ENCODE measurements at places on chromosomes 7 and 10. TPM values are rescaled to one million over a fixed set of nuclear protein-coding genes. Genes with fewer than 3 reads are reported as not detected.

DNA sequence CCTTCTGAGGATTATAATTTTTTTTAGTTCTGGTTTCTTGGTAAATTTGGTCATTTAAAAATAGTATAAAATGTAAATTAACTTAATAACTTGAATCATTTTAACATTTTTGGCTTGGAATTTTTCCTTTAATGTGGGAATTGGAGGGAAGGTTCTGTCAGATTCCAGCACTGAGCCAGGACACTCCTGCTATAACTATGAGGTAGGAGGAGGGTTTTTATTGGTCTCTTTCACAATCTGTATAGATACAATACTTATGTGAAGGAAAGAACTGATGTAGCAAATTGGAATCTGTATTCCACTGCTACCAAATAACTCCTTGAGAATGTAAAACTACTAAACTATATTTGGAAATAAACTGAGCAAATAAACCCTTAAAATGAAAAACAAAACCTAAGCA lies 3.2 kb downstream of the PRKG1 start:
- DNase-seq = no peak

GRCh38 chr10:105253515-105254212 lies 612.6 kb downstream of the SORCS3 start:
- no peak for DNase-seq

- no peak for DNase-seq
These were observed 37.9 kb upstream of the ANKRD1 start for GRCh38 chr10:90958781-90959180.

DNA sequence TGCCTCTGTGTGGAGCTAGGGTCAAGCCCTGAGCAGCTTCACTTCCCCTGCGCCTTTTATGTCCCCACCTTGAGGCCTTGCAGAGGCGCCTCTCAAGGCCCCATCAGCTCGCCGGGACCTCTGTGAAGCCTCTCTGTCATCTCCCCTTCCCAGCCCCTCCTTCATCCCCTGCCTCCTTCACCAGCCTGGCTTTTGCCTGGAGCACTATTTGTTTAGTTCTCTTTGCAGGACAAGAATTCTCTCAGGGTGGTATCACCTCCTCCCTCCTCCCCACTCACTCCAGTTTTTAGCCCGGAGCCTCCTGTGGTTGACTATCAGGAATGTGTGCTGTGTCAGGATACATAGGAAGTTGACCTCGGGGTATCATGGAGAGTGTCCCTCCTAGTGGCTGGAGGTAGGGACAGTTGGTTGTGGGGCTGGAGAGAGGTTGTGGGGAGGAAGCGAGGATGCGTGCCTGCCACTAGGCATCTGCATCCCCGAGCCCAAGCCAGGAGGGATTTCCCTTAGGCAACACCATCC lies 89.8 kb upstream of the ANLN start:
- no peak for DNase-seq

GRCh38 chr10:123996302-123996701 lies 97.1 kb downstream of the CHST15 start:
- no peak for DNase-seq

- DNase-seq = no peak
These were observed 65.3 kb downstream of the TET1 start for GRCh38 chr10:68625316-68625921.

- no peak for DNase-seq
These were observed 399.9 kb upstream of the IGFBP3 start for GRCh38 chr7:46320956-46321355.

GRCh38 chr7:5334671-5335070 lies 51.9 kb downstream of the SLC29A4 start:
- no peak for DNase-seq

- DNase-seq = no peak
These were observed 101.7 kb downstream of the PLXDC2 start for GRCh38 chr10:19917751-19918478.

- no peak for DNase-seq
These were observed 760 bp downstream of the THNSL1 start for GRCh38 chr10:25017154-25017590.

- no peak for DNase-seq
These were observed 1260.9 kb upstream of the SORCS1 start for GRCh38 chr10:108425283-108425964.

DNA sequence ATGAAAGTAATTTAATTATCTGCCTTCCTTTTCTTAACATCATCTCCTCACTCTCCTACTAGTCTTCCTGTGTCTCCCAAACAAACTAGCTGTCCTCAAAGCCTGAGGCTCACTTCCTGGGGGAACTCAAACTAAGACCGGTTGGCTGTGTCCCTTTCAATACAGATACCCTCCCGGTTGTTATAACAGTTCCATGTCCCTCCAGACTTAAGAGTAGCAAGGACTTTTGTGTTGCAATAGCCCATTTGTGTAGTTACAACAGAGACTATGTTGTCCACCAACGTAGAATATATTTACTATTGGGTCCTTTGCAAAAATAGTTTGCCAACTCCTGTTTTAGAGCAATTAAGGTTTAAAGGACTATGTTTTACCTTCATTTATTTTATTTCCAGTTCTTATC lies 8.6 kb upstream of the TARP start:
- no peak for DNase-seq

DNA sequence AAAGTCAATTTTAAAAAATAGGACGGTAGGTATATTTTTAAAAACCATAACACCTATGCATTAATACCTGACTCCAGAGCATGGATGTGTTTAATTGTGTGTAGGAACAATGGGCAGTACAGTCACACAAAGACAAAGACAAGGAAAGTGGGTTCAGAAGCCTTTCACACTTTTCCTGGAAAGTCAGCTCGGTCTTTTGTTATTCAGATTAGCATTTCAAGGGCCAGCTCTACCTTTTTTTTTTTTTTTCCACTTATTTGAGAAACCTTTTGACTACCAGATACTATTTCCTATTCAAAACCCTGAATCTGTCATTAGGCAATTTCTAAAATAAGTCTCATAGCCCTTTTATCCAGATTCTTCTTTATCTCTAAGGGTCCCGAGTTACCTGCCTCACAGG lies 401.9 kb downstream of the PARD3 start:
- no peak for DNase-seq

GRCh38 chr7:7254908-7255307 lies 72.6 kb downstream of the C1GALT1 start:
- DNase-seq = no peak

- DNase-seq = no peak
These were observed 227.2 kb downstream of the CUX1 start for GRCh38 chr7:102044641-102044983.

DNA sequence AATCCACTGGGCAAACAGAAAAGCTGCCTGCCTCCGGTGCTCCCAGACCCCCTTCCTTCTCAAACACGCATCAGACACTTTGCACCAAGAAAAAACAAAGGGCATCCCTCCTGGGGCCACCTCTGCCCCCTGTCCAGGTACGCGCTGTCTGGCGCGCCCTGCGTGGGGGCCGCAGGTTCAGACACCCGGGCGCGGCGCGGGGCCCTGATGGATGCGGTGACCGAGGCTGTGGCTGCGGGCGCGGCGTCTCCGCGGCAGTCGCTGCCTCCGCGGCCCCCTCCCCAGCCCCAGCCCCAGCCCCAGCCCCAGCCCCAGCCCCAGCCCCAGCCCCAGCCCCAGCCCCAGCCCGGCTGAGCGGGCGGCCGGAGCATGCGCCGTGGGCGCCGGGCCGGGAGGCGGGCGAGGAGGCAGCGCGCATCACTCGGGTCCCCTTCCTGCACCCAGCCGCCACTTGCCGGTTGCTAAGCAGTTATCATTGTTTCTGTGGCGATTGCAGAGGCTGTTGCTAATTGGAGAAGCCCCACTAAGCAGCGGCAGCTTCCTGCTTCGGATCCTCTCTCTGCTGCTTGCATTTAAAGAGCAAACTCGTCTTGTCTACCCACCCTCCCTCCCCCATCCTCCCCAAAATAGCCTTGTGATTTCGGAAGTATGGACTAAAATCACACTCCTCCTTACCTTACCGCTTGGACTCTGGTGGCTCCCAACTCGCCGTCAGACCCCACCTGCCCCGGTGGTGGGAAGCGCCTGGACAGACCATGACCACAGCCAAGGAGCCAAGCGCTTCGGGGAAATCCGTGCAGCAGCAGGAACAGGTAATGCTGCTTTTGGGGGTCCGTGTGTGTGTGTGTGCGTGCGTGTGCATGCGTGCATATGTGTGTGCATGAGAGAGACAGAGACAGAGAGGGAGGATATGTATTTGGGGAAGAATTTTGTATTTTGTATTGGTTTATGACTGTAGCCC lies 252.8 kb downstream of the DPP6 start:
- DNase-seq = no peak

DNA sequence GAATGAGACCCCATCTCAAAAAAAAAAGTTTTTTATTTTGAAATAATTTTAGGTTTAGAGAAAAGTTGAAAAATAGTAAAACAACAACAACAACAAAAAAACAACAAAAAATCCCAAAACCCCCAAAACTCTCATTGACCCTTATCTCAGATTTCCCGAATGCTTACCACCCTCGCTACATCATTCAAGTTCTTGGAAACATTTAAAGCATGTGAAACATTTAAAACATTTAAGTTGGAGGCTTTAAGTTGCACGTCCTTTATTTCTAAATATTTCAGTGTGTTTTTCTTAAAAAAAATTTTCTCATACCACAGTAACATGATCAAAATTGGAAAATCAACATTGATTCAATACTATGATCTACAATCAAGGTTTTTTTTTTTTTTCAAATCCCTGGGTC lies 382 bp upstream of the ARMS2 start:
- DNase-seq = no peak

GRCh38 chr10:97650726-97651125 lies 10.3 kb downstream of the PI4K2A start:
- DNase-seq = no peak

DNA sequence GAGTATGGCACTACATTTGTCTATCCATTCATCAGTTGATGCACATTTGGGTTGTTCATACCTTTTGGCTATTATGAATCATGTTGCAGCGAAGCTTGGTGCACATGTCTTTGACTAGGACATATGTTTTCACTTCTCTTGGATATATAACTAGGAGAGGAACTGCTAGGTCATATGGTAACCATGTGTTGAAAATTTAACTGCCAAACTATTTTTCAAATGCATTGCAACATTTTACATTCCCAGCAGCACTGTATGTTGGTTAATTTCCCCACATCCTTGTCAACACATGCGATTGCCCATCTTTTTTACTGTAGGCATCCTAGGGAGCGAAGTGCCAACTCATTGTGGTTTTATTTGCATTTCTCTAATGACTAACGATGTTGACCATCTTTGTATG lies 183.4 kb downstream of the PRKCQ start:
- DNase-seq = no peak

- no peak for DNase-seq
These were observed 472.0 kb upstream of the CNTNAP2 start for GRCh38 chr7:145644426-145645134.

Gene MORN4
- total RNA-seq = 0.81 TPM

Gene DPP6
- total RNA-seq = not detected

Gene SLC13A1
- 0.13 TPM for total RNA-seq

Gene RET
- 1.1 TPM for total RNA-seq

Gene GNAT3
- total RNA-seq = not detected

All from left lobe of liver (tissue), 2 donors.